ENCODE measurements at places on chromosomes 3 and 15. TPM values are rescaled to one million over a fixed set of nuclear protein-coding genes. Genes with fewer than 3 reads are reported as not detected.

GRCh38 chr15:31347067-31347975 is 20.7 kb downstream of the KLF13 start:
- H3K36me3 ChIP-seq, result no peaks in the 10 kb centered on the region
- peaks cover 98% of the 10 kb centered on the region for H3K4me1 ChIP-seq
- H3K27me3 ChIP-seq, result no peaks in the 10 kb centered on the region
- H3K27ac ChIP-seq, result no peak overlapping the region
- no peak overlapping the region for H3K4me3 ChIP-seq

DNA sequence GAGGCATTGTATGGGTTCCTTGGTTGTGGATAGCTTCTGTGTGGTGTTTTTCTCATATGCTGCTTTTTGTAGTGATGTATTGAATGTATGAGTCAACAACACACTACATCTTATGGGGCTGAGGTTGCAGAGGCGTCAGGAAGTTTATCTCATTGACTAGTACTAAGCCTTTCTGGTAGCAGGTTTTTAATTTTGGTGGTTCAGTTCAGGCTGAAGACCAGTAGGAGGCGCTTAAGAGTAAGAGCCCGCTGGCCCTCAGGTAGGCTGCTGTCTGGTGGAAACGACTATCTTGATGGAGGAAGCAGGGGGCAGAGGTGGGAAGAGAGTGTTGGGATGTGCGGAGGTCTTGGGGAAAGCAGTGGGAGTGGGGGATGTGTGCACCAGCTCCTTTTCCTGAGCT is 62.4 kb downstream of the RTP4 start:
- DNase-seq, result no peak
- no peak overlapping the region for H3K4me3 ChIP-seq
- no peaks in the 10 kb centered on the region for H3K36me3 ChIP-seq
- H3K27me3 ChIP-seq, result no peaks in the 10 kb centered on the region
- H3K4me1 ChIP-seq, result peaks cover 6% of the 10 kb centered on the region
- H3K27ac ChIP-seq, result no peak overlapping the region

GRCh38 chr3:180184816-180185215 is 148.1 kb upstream of the PEX5L start:
- H3K27ac ChIP-seq, result no peak overlapping the region
- no peaks in the 10 kb centered on the region for H3K27me3 ChIP-seq
- no peaks in the 10 kb centered on the region for H3K4me1 ChIP-seq
- no peaks in the 10 kb centered on the region for H3K36me3 ChIP-seq

GRCh38 chr15:38540510-38540909 is 24.1 kb downstream of the RASGRP1 start:
- no peak overlapping the region for H3K4me3 ChIP-seq
- H3K4me1 ChIP-seq, result peaks cover 10% of the 10 kb centered on the region
- no peak for DNase-seq
- no peak overlapping the region for H3K27ac ChIP-seq

- no peak overlapping the region for H3K27ac ChIP-seq
- no peak for DNase-seq
- no peaks in the 10 kb centered on the region for H3K36me3 ChIP-seq
- H3K27me3 ChIP-seq, result no peaks in the 10 kb centered on the region
- no peak overlapping the region for H3K4me3 ChIP-seq
These were observed 153.2 kb upstream of the GPR149 start for GRCh38 chr3:154583086-154583634.

- no peak overlapping the region for H3K27ac ChIP-seq
- peaks cover 6% of the 10 kb centered on the region for H3K4me1 ChIP-seq
- DNase-seq, result no peak
- H3K36me3 ChIP-seq, result no peaks in the 10 kb centered on the region
These were observed 286.9 kb upstream of the TBL1XR1 start for GRCh38 chr3:177484206-177484605.

DNA sequence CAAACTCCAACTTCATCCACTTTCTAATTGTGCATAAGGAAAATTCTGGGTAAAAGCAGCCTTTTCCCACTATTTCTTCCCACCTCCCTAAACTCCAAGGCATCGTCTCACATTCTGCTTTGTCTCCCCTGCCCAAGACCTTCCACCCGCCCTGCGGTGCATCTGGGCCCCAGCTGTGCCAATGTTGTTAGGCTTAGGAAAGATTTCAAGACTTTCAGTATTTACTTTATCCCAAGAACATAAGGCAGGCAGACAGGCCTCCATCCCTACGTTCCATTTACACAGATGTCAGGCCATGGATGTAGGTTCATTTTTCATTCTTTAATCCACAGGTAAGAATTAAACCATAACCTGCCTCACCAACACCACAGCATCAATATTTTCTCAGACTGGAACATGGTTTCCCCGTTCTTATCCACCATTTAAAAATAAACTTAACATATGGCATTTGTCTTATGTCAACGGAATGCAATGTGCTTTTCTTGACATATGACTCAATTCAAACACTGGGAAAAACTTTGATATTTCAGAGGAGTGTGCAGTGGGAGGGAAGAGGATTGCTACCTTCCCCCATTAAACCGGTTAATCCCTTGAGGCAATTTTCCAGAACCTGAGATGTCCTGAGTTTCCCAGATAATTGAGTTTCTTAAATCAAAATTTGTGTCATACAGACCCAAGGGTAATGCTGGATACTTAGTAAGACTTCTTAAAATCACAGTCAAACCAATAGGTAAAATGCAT is 238.0 kb upstream of the LRIG1 start:
- DNase-seq, result no peak
- H3K27ac ChIP-seq, result no peak overlapping the region
- no peaks in the 10 kb centered on the region for H3K36me3 ChIP-seq
- no peaks in the 10 kb centered on the region for H3K27me3 ChIP-seq
- H3K4me1 ChIP-seq, result peaks cover 14% of the 10 kb centered on the region
- no peak overlapping the region for H3K4me3 ChIP-seq

- H3K36me3 ChIP-seq, result no peaks in the 10 kb centered on the region
- no peak for DNase-seq
- peak overlapping the region; percentile 98 for H3K27ac ChIP-seq
These were observed 1.2 kb upstream of the TCAIM start for GRCh38 chr3:44337248-44337785.

DNA sequence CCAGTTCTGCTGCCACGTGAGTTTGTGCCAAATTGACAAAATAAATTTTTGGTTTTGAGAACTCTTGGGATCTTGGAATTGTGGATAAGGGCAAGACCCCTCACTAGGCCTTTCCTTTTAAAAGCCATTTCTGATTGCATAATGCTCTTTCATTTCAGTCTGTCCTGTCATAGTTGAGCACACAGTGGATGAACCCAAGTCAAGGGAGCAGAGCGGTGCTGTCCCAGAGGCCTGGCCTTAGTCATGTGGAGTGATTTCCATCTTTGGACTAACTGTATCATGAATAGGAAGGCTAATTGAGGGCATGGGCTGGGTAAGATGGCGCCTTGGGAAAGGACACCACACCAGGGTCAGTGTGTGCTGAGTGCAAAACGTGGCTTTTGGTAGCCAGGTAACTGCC is 304.0 kb downstream of the UACA start:
- H3K36me3 ChIP-seq, result no peaks in the 10 kb centered on the region
- DNase-seq, result no peak
- no peak overlapping the region for H3K27ac ChIP-seq
- H3K4me3 ChIP-seq, result no peak overlapping the region

DNA sequence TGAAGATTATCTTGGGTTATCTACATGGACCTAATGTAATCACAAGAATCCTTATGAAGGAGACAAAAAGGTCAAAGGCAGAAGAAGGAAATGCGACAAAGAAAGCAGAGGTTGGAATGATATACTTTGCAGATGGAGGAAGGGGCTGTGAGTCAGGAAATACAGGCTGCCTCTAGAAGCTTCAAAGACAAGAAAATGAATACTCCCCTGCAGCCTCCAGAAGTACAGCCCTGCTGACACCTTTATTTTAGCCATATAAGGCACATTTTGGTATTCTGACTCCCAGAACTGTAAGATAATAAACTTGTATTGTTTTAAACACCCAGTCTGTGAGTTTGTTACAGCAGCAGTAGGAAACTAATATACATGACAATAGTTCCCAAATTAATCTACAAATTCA is 58.6 kb downstream of the SIDT1 start:
- no peaks in the 10 kb centered on the region for H3K4me1 ChIP-seq
- H3K27ac ChIP-seq, result no peak overlapping the region
- no peaks in the 10 kb centered on the region for H3K27me3 ChIP-seq
- no peaks in the 10 kb centered on the region for H3K36me3 ChIP-seq

GRCh38 chr3:187798531-187799530 is 53.6 kb upstream of the BCL6 start:
- no peak overlapping the region for H3K27ac ChIP-seq
- no peaks in the 10 kb centered on the region for H3K27me3 ChIP-seq
- no peaks in the 10 kb centered on the region for H3K36me3 ChIP-seq
- H3K4me3 ChIP-seq, result no peak overlapping the region
- DNase-seq, result no peak

DNA sequence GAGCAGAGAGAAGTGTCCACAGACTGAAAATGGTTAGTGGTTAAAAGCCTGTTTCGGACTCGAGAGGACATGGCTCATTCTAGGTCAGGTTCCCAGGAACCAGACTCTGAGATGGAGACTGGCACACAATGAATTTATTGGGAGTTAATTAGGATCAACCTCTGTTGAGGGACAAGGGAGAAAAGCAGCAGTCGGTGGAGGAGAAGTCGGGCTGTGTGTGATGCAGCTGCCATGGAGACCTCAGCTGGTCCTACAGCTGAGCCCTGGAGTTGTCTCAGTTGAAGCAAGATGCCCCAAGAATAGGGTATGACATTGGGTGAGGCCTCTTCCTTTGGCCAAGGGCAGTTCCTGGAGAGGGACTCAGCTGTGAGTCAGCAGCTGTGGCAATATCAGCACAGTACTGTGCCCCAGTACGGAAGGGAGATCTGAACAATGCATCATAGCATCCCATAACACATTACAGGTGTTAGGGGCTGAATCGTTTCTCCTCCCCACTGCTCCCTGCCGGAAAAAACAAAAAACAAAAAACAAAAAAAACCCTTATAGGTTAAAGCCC is 105.4 kb downstream of the ABHD5 start:
- peaks cover 6% of the 10 kb centered on the region for H3K4me1 ChIP-seq
- no peak overlapping the region for H3K4me3 ChIP-seq
- H3K27me3 ChIP-seq, result no peaks in the 10 kb centered on the region
- no peaks in the 10 kb centered on the region for H3K36me3 ChIP-seq
- no peak for DNase-seq

- DNase-seq, result no peak
- H3K27ac ChIP-seq, result peak overlapping the region; percentile 24
- no peaks in the 10 kb centered on the region for H3K27me3 ChIP-seq
- H3K4me3 ChIP-seq, result no peak overlapping the region
- H3K4me1 ChIP-seq, result peaks cover 2% of the 10 kb centered on the region
These were observed 359.7 kb upstream of the ROPN1 start for GRCh38 chr3:124351430-124352148.

DNA sequence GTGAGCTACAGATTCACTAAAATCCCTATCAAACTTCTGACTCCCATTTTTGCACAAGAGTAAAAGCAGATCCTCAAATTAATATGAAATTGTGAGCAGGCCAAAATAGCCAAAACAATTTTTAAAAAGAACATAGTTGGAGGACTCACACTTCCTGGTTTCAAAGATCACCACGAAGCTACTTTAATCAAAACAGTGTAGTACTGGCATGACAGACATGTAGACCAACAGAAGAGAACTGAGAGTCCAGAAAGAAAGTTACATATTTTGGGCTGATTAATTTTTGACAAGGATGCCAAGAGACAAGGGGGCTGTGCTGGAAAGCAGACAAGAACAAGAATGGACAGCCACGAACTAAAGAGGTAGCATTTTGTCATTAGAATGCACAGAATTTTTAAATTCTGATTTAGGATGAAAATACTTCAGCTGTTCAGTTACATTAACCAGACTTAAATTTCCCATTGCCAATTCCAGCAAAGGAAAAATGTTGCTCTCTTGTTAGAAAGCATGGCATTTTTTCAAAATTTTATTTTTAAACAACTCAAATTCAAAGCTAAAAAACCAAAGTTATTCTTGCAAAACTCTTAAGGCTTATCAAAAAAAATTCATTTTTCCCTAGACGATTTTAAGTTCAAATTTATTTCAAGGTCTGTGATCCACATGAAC is 14.0 kb downstream of the RYK start:
- H3K4me3 ChIP-seq, result peak overlapping the region; percentile 2
- no peaks in the 10 kb centered on the region for H3K27me3 ChIP-seq
- DNase-seq, result no peak
- peaks cover 65% of the 10 kb centered on the region for H3K4me1 ChIP-seq
- H3K36me3 ChIP-seq, result no peaks in the 10 kb centered on the region

Gene IVD
- total RNA-seq, result 43.6 TPM

DNA sequence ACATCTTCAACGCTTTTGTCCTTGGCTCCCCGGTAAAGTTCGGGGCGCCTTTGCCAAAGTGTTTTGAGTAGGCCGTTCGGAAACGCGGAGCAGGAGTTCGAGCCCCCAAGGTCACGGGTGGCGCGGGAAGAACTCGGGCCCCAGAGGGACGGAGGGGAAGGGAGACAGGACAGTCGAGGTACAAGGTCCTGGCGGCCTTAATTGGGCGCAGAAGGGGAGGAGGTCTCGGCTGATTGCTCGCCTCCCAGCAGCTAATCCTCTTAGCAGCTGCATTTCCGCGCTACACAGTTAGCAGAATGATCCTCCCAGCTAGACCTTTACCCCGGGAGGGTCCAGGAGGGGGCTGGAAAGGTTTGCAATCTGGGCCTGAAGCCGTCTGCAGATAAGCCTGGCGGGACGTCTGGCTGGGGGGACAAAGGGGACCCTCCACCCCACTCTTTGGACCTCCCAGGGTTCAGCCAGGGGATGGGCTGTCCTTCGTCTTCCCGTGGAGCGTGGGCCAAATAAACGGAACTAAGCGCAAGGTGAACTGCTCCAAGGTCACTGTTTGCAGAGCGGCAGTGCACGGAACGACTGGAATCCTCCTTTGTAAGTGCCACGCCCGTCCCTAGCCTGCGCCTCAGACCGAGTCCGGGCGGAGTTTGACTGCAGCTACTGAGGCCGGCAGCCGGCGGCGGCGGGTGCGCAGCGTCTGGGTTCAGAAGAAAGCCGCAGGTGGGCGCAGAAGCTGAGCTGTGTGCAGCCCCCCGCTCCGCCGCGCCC is 7.2 kb downstream of the EOMES start:
- H3K36me3 ChIP-seq, result no peaks in the 10 kb centered on the region
- peaks cover 16% of the 10 kb centered on the region for H3K27me3 ChIP-seq
- H3K27ac ChIP-seq, result no peak overlapping the region
- H3K4me3 ChIP-seq, result peak overlapping the region; percentile 79
- peaks cover 21% of the 10 kb centered on the region for H3K4me1 ChIP-seq
- DNase-seq, result no peak

Gene SCAANT1
- total RNA-seq, result not detected

DNA sequence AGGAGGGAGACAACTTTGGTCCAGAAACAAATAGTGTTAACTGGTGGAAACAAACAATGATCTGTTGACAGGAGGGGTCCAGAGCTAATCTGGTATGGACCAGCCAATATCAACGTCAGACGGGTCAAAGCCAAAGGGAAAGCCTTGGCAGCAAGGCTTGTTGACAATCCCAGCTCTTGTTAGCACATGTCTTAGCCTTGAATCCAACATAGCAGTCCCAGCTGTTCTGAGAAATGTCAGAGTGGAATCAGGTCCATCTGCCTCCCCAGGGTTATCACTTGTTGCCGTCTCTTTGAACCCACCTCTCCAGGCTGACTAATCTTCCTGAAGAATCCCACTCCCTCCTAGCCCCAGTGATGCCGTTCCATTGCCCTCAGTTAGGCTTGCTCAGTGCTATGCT is 404.6 kb upstream of the MCTP2 start:
- H3K4me3 ChIP-seq, result no peak overlapping the region
- DNase-seq, result no peak

- H3K36me3 ChIP-seq, result no peaks in the 10 kb centered on the region
- no peaks in the 10 kb centered on the region for H3K4me1 ChIP-seq
- no peak for DNase-seq
These were observed 128.9 kb upstream of the TP63 start for GRCh38 chr3:189502256-189502655.

Gene CCDC33
- not detected for total RNA-seq

All from thoracic aorta (tissue), 2 donors.